Left lung (tissue), 14 donors: ENCODE measurements at places on chromosomes 4 and X. TPM values are rescaled to one million over a fixed set of nuclear protein-coding genes. Genes with fewer than 3 reads are reported as not detected.

DNA sequence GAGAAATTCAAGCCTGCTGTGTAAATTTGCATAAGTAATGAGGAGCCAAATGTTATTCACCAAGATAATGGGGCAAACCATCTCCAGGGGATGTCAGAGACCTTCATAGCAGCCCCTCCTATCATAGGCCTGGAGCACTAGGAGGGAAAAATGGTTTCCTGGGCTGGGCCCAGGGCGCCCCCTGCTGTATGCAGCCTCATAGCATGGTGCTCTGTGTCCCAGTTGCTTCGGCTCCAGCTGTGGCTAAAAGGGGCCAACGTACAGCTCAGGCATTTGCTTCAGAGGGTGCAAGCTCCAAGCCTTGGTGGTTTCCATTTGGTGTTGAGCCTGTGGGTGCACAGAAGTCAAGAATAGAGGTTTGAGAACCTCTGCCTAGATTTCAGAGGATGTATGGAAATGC lies 859.3 kb downstream of the RPA4 start:
- H3K27me3 ChIP-seq = no peaks in the 10 kb centered on the region
- H3K36me3 ChIP-seq = no peaks in the 10 kb centered on the region
- no peak overlapping the region for H3K4me3 ChIP-seq
- H3K4me1 ChIP-seq = no peaks in the 10 kb centered on the region

Gene PPP4R3C
- not detected for total RNA-seq

GRCh38 chr4:43456383-43456782 lies 563.9 kb downstream of the GRXCR1 start:
- H3K27ac ChIP-seq = no peak overlapping the region
- H3K27me3 ChIP-seq = no peaks in the 10 kb centered on the region
- no peaks in the 10 kb centered on the region for H3K36me3 ChIP-seq
- no peaks in the 10 kb centered on the region for H3K4me1 ChIP-seq
- H3K4me3 ChIP-seq = no peak overlapping the region

Gene FATE1
- not detected for total RNA-seq

Gene WDR17
- total RNA-seq = 4.2 TPM

DNA sequence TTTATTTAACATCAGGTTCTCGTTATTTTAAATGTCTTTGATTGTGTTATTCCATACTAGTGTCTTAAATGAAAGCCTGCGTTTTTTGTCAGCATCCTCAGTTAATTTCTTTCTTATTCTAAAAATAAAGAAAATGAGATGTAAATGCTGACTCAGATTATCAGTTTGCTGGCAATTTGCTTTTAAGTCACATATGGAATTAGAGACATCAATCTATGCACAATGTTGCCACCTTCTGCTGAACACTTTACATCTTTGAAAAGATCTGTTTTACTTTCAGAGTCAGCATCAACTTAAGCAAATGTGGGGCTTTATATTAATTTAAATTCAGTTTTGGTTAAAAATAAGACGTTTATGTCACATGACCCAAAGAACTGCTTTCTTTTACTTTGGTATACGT lies 99.2 kb downstream of the ADGRL3 start:
- H3K36me3 ChIP-seq = no peaks in the 10 kb centered on the region
- H3K4me1 ChIP-seq = no peaks in the 10 kb centered on the region
- no peak overlapping the region for H3K4me3 ChIP-seq
- no peak overlapping the region for H3K27ac ChIP-seq

Gene CDS1
- 22.4 TPM for total RNA-seq

DNA sequence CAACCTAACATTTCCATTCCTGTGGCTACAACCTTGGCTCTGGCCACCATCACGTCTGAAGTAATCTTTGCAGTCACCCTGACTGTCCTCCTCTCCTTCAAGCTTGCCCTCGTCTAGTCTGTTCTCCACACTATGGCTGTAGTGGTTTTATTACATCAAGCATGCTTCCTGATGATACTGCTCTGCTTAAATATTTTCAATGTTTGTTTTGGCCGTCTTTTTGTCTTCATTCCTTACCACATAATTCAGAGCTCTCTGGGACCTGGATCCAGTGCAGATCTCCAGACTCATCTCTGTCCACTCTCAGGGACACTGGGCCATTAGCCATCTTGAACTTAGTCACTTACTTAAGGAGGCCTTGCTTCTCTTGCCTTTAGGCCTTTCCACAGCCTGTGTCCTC lies 27.7 kb upstream of the FREM3 start:
- no peak overlapping the region for H3K4me3 ChIP-seq
- H3K36me3 ChIP-seq = no peaks in the 10 kb centered on the region
- no peak for DNase-seq
- H3K4me1 ChIP-seq = no peaks in the 10 kb centered on the region

DNA sequence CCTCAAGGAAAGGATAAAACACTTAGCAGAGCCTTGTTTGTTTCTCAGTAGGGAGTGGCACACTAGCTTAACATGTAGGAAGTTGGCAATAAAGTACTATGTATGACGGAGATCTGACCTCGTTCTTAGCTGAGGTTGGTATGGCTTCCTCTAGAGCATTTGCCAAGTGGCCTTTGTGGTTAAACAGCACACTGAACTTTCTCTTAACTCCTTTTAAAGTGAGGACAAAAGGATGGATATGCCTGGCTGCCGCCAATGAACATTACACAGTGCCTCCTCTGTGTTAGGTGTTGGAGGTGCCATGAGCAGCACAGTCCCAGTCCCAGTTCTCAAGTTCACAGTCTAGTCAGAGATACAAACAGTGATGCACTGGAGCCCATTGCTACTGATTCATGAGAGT lies 54.4 kb downstream of the VGLL1 start:
- no peaks in the 10 kb centered on the region for H3K4me1 ChIP-seq
- no peaks in the 10 kb centered on the region for H3K27me3 ChIP-seq
- no peak for DNase-seq
- no peak overlapping the region for H3K4me3 ChIP-seq

DNA sequence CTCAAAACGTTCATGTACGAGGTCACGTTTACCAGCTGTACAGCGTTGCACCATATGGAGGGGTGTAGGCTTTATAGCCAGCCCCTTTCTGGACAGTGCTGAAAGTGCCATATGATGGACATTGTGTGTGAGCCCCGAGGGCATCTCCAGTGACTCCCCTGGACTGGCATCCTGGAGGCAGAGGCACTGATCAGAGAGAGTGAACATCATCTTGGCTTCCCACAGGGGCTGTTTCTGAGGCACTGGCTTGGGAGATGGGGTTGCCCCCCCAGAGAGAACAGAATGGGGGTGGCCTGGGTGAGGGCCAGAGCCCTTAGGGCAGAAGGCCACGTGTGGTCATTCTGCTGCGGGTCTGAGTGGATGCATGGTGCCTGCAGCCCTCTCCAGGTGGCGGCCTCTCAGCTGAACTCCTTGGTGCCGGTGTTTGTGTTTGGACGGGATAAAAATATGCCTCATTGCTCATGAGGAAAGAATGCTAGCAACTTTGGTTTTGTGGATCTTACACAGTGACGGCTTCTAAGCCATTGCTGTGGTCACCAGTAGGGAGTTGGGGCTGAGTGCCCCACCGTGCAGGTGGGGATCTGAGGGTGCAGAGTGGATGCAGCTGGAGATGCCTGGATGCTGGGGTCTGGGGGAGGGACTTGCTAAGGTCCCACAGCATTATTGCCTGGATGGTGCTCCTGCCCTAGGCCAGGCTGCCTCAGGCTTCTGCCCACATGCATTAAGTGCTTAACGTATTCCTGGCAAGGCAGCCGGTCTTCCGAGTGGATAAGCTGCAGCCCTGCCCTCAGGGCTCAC lies 3.4 kb downstream of the WFS1 start:
- H3K27me3 ChIP-seq = no peaks in the 10 kb centered on the region
- peaks cover 36% of the 10 kb centered on the region for H3K4me1 ChIP-seq
- DNase-seq = peak; percentile 72

- DNase-seq = no peak
- peak overlapping the region; percentile 33 for H3K27ac ChIP-seq
- H3K27me3 ChIP-seq = no peaks in the 10 kb centered on the region
Measured at GRCh38 chrX:153981231-153981630, 8.7 kb downstream of the TMEM187 start.

Gene SH3TC1
- total RNA-seq = 29.6 TPM
